ENCODE measurements at places on chromosomes 3 and 15.
A peak's percentile ranks its signal among the peaks of the same experiment; 100 is the strongest.

DNA sequence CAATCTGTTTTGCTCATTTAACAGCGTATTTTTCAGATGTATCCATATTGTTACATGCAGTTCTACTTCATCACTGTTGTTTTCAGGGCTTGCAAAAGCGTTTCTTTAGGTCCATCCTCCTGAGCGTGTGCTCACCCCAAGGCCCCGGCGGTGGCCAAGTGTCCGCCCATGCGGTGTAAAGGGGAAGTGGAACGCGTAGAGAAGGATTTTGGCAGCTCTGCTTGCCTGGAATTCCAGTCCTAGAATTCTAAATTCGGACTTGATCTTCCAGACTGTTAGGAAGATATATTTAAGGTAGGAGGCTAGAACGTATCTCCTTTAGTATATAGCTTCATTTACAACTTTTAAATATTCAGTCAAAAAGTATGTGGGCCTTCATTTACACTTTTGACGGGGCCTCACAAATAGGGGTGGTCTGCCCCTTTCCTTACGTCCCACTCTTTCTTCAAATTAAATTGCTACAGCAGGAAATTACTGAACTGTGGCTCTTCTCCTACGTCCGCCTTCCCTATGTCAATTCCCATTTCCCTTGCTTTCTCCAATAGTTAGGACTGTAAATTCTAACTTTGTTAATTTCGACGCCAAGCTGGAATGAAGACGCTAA, 609 bp upstream of the TBC1D23 start:
- DNase-seq: peak; percentile 11

DNA sequence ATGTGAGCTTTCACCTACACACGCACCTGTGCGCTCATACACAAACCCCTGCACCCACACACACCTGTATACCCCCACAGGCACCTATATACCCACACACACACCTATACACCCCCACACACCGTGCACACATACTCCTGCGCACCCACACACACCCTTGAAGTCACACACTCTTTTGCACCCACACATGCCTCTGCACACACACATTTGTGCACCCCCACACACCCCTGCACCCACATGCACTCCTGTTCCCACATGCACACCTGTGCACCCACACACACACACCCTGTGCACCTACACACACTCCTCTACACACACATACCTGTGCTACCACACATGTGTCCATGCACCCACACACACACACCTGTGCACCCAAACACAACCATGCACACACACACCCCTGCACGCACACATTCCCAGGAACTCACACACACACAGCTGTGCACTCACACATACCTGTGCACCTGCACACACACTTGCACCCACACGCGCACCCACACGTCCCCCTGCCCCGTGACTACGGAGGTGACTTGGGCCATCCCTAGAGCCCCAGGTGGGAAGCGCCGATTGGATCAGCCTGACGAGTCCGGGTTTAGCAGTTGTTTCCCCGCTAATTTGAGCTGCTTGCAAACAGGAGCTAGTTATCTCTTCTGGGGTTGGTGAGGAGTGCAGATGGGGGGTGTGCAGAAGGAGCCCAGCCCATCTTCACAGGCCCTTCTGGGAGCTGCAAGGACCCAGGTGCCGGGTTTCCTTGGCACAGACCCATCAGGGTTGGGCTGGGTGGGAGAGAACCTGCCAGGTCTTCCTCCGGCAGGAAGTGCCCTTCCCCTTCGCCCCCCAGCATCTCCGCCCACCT, 97.8 kb downstream of the CHSY1 start:
- no peak for DNase-seq

DNA sequence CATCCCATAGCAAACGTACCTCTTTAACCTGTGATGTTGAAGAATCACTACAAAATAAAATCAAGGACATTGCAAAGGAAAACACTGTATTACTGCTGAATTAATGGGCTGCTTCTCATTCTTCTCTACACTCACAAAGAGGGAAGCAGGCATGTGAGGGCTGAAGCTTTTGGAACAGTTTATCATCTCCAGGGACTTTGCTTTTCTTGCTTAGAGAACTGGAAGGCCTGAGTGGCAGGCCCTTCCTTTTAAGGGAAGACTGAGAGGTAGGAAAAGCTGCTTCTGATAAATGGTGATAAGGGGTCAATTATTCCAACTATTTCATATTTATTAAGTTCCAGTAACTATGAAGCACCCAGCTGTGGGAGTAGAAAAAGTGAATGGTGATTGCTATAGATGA, 649.6 kb downstream of the NTRK3 start:
- no peak for DNase-seq

DNA sequence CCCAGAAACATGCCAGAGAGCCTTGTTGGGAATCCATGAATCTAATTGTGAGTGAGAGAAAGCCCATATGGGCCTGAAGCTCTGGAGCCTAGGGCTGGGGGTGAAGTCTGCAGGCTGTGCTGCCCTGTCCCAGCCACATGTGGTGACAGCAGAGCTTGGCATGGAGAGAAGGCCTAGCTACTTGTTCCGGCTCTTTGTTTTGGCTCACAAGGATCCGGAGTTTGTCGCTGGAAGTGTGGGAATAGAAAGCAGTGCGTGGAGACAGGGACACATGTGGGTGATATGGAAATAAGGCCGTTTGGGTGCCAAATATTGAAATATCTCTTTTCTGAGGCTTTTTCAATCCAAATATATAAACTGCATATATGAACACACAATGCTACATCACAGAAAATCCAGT, 78.2 kb downstream of the CLSTN2 start:
- DNase-seq: no peak

GRCh38 chr3:65946438-65946837, 92.3 kb downstream of the MAGI1 start:
- DNase-seq: no peak

GRCh38 chr3:171429635-171430034, 30.6 kb downstream of the TNIK start:
- no peak for DNase-seq

DNA sequence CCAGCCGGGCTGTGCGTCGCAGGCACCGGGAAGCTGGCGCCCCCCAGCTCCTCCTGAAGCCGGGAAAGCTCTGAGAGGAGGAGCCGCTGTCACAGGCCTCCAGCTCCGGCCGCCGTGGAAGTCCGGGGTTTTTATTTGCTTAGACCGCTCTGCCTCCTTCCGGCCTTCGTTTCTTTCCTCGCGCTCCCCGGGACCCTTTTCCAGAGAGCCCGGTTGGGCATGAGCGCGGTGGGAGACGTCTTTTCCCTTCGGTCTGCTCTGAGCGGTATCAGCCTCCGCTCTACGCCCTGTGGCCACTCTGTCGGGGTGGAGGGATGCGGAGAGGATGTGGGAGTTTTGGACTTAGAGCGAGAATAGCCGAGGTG, 559 bp downstream of the SENP5 start:
- DNase-seq: no peak

DNA sequence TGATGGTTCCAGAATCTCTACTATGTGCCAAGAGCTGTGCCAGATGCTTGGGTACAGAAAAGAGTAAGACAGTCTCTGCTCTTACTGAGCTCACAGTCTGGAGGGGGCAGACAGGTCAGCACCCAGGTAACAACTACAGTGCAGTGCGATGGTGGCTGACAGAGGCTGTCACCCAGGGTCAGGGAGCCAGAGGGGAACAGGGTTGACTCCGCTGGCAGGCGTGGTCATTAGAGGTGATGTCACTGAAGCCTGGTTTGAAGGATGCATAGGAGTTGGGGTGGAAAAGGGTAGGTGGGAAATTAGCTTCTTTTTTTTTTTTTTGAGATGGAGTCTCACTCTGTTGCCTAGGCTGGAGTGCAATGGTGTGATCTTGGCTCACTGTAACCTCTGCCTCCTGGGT, 31.5 kb downstream of the GNB5 start:
- DNase-seq: no peak

DNA sequence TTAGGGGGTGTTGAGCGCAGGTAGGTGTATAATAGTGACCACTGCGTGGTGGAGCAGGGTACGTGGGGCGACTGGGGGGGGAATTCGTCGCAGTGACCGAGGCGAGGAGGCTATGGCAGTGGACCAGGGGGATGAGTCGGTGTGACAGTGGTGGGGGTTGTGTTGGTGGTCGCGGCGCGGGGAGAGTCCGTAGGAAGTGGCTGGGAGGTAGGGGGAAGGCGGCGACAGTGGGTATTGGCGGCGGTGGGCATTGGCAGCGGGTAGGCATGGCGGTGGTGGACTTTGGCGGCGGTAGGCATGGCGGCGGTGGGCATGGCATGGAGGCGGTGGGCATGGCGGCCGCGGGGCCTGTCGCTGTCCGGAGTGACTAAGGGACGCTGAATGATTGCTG, 739 bp downstream of the SNRPN start:
- peak; percentile 20 for DNase-seq

- DNase-seq: no peak
Observed at GRCh38 chr15:80127911-80128310, 24.9 kb upstream of the FAH start.

DNA sequence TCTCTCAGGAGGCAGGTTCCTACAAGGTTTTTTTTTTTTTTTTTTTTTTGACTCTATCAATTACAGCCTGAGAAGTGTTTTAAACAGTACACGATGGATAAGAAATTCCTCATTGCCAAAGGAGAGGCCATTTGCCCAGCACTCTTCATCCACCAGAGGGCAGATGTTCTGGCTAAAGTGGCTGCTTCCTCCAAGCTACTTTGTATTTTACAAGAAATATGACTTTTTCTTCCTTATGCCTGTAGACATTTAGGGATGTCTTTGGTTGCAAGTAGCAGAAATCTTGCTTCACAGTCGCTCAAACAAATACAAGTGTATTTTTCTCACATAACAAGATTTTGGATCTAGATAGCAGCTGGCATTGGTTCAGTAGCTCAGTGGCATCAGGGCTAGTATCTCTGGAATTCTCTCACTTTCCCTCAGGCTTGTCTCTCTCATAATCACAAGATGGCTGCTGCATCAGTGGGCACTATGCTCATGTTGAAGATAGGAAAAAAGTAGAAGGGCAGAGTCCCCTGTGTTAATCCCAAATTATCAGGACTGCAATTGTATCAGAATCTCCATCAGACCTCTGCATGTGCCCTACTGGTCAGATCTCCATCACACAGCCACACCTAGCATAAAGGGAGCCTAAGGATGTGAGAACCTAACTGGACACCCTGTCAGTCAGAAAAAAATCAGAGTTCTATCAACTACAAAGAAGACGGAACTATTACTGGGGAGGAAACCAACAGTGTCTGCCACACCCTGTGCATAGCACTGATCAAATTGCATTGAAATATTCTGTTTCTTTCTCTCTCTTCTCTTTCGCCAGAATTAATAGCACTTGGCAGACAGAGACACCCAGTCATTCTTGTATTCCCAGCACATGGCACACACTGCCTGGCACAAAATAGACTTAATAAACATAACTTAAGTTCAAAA, 138.9 kb upstream of the COL8A1 start:
- DNase-seq: no peak

- DNase-seq: no peak
Observed at GRCh38 chr3:33910031-33910430, 111.6 kb downstream of the PDCD6IP start.

DNA sequence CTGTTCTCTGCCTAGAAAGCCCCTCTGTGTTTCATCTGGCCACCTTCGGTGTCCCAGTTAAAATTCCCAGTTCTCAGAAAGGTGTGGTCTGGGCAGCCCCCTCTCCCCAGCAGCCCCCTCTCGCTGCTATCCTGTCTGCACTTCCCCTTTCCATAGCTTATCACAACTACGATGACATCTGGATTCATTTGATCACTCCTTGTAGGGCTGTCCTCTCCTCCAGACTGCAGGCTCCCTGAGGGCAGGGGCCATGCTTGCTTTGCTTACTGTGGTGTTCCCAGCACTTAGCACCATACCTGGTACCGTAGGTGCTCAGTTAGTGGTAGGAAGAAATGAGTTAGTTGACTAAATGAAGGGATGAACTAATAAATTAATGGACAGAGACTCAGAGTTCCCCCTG, 26.3 kb upstream of the GOLGA6C start:
- no peak for DNase-seq

- no peak for DNase-seq
Observed at GRCh38 chr3:177689869-177690268, 492.6 kb upstream of the TBL1XR1 start.

DNA sequence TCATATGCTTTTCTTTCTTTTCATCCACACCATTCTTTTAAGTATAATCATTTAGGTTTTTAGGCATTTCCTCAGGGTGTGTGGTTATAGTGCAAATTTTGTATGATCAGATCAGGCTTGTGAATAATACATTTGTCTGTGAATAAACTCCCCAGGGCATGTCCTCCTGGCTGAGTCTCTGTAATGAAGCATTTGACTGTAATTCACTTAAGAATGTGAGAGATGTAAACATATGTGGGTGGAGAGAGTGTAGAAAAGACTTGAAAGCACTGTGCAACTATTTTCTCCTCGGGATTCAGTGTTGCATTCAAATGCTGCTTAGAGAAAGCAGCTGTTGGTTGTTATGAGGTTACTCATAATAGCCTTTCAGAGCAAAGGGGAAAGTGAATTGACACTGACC, 996.5 kb downstream of the TUSC7 start:
- no peak for DNase-seq

DNA sequence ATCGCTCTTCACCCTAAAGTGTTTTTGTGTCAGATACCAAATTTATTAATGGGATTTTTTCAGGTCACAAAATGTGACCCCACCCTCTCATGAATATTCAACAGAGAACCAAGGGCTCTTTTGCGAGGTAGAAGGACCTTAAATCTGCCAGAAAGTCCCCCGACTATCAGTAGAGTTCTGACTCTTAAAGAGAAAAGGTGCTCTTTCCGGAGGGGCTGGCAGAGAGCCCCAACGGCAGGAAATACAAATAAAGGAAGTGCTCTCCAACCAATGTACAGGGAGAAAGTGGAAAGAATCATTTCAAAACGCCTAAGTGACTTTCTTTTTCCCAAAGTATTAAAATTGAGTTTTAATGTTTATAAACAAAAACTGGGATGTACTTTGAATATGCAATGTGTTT, 517.2 kb downstream of the FOXP1 start:
- no peak for DNase-seq

GRCh38 chr3:53122933-53123305, 7.3 kb downstream of the RFT1 start:
- no peak for DNase-seq

DNA sequence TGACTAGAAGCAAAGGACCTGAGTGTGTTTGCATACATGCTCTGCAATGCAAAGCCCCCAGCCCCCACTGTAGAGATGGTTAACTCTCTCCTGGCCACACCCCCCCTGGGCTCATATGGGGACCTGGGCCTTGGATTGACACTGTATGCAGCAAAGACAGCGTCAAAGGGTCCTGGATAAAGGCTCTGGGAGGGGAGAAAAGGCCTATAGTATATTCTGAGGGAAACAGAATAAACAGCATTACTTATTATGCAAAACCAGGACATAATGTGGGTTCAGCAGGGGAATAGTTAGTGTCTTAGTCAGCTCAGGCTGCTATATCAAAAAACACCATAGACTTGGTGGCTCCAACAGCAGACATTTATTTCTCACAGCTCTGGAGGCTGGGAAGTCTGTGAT, 158.7 kb downstream of the APBA2 start:
- DNase-seq: no peak

DNA sequence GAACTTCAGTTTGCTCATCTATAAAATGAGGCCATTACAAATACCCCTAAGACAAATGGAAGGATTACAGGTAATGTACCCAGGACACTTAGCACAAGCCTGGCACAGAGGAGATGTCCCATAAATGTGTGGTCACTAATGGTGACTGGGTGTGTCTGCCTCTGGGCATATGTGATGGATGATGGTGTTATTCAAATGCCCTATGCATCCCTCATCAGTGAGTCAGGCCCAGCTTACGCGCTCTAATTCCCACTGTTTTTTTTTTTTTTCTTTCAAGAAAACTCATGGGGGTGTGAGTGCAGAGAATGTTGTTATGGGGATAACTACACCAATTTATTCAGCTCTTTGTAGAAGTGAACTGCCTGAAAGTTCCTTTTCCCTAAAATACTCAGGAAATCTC, 23.6 kb upstream of the KIF23 start:
- no peak for DNase-seq

Measured in GM06990 (cell line).